ENCODE measurements at places on chromosomes 6 and 20. TPM values are rescaled to one million over a fixed set of nuclear protein-coding genes. Genes with fewer than 3 reads are reported as not detected.

GRCh38 chr6:56758553-56758952 is 115.9 kb upstream of the DST start:
- peak overlapping the region; percentile 78 for H3K4me3 ChIP-seq
- peaks cover 3% of the 10 kb centered on the region for H3K27me3 ChIP-seq
- H3K27ac ChIP-seq = peak overlapping the region; percentile 90
- peaks cover 92% of the 10 kb centered on the region for H3K4me1 ChIP-seq
- peaks cover 17% of the 10 kb centered on the region for H3K36me3 ChIP-seq

- H3K4me1 ChIP-seq = peaks cover 11% of the 10 kb centered on the region
- no peak overlapping the region for H3K27ac ChIP-seq
- peaks cover 13% of the 10 kb centered on the region for H3K27me3 ChIP-seq
- no peak overlapping the region for H3K4me3 ChIP-seq
- H3K36me3 ChIP-seq = peaks cover 10% of the 10 kb centered on the region
- DNase-seq = no peak
Observed at GRCh38 chr20:62876902-62877816, 15.5 kb upstream of the TCFL5 start.

DNA sequence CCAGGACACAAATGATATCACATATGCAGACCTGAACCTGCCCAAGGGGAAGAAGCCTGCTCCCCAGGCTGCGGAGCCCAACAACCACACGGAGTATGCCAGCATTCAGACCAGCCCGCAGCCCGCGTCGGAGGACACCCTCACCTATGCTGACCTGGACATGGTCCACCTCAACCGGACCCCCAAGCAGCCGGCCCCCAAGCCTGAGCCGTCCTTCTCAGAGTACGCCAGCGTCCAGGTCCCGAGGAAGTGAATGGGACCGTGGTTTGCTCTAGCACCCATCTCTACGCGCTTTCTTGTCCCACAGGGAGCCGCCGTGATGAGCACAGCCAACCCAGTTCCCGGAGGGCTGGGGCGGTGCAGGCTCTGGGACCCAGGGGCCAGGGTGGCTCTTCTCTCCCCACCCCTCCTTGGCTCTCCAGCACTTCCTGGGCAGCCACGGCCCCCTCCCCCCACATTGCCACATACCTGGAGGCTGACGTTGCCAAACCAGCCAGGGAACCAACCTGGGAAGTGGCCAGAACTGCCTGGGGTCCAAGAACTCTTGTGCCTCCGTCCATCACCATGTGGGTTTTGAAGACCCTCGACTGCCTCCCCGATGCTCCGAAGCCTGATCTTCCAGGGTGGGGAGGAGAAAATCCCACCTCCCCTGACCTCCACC is 42.2 kb downstream of the SIRPA start:
- peaks cover 35% of the 10 kb centered on the region for H3K4me1 ChIP-seq
- peaks cover 24% of the 10 kb centered on the region for H3K36me3 ChIP-seq
- H3K4me3 ChIP-seq = no peak overlapping the region
- no peak for DNase-seq
- H3K27me3 ChIP-seq = peaks cover 9% of the 10 kb centered on the region
- H3K27ac ChIP-seq = no peak overlapping the region

The KCNK16 gene
- total RNA-seq = not detected

DNA sequence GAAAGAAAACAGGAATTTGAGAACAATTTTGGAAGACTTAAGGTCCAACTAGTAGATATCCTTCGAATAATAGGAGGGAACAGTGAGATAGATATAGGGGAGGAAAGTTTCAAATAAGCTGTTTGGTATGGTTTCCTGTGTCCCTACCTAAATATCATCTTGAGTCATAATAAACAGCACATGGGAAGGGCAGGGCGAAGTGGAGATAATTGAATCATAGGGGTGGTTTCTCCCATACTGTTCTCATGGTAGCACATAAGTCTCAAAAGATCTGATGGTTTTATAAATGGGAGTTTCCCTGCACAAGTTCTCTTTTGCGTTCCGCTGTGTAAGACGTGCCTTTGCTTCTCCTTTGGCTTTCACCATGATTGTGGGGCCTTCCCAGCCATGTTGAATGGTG is 39.5 kb upstream of the ENPP5 start:
- H3K27ac ChIP-seq = no peak overlapping the region
- H3K4me1 ChIP-seq = no peaks in the 10 kb centered on the region
- H3K4me3 ChIP-seq = no peak overlapping the region
- no peak for DNase-seq

GRCh38 chr6:70103798-70104197 is 199.1 kb downstream of the COL9A1 start:
- H3K27me3 ChIP-seq = no peaks in the 10 kb centered on the region
- no peaks in the 10 kb centered on the region for H3K36me3 ChIP-seq
- DNase-seq = no peak
- no peak overlapping the region for H3K4me3 ChIP-seq
- no peak overlapping the region for H3K27ac ChIP-seq
- no peaks in the 10 kb centered on the region for H3K4me1 ChIP-seq

The CD24 gene
- total RNA-seq = not detected

DNA sequence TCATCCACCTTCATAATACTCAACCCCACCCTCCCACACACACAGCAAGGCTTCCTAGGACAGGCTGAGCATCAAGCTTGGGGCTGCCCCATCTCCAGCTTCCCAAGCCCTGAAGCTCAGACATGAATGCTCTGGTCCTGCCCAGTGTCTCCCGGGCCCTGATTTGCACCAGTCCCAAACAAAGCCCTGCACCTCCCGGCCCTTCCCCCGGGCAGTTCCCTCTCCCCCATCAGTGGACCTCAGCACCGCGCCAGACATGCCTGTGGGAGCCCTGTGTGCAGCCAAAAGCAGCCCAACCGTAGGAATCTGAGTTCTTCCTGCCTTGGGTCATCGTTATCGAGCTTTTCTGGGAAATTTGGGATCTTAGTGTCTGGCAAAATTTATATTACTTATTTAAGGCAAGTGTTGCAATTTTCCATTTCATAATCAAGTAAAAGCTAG is 63.5 kb downstream of the THBS2 start:
- peaks cover 27% of the 10 kb centered on the region for H3K36me3 ChIP-seq
- peaks cover 51% of the 10 kb centered on the region for H3K4me1 ChIP-seq
- H3K27ac ChIP-seq = peak overlapping the region; percentile 80
- peaks cover 3% of the 10 kb centered on the region for H3K27me3 ChIP-seq
- peak; percentile 71 for DNase-seq

- H3K4me3 ChIP-seq = no peak overlapping the region
- no peak overlapping the region for H3K27ac ChIP-seq
- no peaks in the 10 kb centered on the region for H3K36me3 ChIP-seq
- H3K27me3 ChIP-seq = peaks cover 23% of the 10 kb centered on the region
- DNase-seq = no peak
- no peaks in the 10 kb centered on the region for H3K4me1 ChIP-seq
Observed at GRCh38 chr20:63357921-63358905, 2.9 kb downstream of the CHRNA4 start.
